Activated T-cell treated with anti-CD3 and anti-CD28 coated beads, Interleukin-2, amount 50 U/mL, for 48 hours (primary cell): ENCODE measurements at places on chromosomes 11 and 22.

DNA sequence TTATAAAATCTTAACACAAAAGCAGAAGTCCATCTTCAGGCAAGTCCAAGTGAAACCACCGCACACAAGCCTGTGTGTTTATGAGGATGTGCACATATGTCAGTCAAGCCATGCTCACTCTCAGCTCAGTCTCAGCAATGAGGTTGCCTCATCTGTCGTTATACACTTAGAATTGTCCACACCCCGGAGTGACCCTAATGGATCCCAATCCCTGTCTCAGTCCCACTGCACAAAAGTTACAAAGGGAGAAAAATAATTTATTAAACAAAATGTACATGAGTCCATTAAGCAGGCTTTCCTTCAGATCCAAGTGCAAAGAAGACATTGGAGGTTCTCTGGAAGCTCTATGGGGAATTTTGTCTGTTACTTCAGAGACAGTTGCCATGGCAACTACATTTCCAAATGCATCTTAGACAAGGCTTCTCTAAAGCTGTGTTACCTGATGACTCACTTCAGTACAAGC lies 24.4 kb downstream of the OR8B12 start:
- no peak for DNase-seq

- DNase-seq: no peak
Observed at GRCh38 chr11:118620529-118621070, 13.2 kb downstream of the PHLDB1 start.

DNA sequence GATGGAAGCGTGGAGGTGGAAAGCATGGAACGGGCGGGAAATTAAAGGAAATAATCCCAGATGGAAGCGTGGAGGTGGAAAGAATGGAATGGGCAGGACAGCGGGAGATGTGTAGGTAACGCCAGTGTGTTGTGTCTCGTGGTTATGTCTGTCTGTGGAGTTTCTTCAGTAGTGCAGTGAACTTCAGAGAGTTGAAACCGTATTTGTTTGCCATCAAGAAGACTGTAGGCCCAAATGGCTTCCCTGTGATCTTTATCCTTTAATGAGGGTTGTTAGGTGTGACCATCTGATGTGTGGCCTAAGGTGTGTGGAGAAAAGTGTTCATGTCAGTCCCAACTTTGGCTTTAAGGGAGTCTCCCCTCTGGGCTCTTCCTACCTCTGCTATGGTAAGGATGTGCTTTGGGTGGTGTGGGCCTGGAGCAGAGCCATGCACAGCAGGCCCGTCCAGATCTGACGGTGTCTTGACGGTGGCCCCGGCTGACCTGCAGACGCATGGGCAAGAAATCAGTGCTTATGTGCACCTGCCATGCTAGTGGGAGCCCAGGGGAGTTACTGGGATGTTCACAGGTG lies 39.6 kb downstream of the AP2A2 start:
- DNase-seq: no peak

- DNase-seq: peak; percentile 17
Observed at GRCh38 chr11:37946155-37946766, 1348.2 kb upstream of the RAG2 start.

DNA sequence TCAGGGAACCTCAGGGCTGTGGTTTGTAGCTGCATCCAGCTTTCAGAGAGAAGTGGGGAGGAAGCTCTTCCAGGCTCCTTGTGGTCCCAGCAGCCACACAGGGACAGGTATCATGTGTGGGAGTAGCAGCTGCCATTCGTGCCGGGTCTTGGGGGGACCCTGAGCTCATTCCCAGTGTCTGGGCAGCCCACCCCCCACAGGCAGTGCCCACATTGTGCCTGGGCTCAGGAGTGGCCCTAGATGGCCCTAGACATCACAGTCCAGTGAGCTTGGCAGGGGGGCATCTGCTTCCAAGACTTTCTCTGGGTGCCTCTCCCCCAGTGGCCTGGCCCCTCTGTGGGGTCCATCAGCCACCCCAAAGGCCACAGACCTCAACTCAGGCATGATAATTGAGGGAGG lies 619.7 kb downstream of the BRD1 start:
- no peak for DNase-seq

DNA sequence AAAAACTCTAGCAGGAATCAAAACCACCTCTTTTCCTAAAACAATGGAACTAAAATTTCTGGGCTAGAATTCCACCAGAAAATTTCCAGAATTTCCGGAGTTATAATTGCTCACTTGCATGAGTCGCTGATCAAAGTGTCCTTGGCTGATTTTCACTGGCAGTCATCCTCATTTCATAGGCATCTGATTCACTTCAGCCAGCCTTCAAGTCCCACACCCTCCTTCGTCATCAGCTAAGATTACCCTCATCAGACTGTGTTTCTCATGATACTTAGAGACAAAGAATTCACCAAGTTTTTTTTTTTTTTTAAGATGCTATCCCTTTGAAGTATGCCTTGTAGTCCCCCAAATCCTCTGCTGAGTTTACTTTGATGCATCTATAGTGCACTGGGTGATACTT lies 71.5 kb upstream of the RAB38 start:
- no peak for DNase-seq

DNA sequence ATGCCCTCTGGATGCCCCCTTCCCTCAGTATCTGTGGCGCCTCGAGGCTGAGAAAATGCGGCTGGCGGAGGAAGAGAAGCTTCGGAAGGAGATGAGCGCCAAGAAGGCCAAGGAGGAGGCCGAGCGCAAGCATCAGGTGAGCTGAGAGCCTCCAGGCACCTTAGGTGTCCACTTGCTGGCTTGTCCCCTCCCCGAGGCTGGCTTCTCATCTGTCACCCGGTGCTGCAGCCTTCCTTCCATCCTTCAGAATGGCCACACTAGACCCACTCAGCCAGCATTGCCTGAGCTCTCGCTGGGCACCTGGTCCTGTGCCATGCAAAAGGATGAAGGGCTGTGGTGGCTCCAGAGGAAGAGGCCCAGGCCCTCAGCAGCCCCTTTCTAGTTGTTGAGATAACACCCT lies 52.3 kb downstream of the MYO7A start:
- DNase-seq: no peak

- no peak for DNase-seq
Observed at GRCh38 chr11:2992997-2993325, 832 bp upstream of the NAP1L4 start.

DNA sequence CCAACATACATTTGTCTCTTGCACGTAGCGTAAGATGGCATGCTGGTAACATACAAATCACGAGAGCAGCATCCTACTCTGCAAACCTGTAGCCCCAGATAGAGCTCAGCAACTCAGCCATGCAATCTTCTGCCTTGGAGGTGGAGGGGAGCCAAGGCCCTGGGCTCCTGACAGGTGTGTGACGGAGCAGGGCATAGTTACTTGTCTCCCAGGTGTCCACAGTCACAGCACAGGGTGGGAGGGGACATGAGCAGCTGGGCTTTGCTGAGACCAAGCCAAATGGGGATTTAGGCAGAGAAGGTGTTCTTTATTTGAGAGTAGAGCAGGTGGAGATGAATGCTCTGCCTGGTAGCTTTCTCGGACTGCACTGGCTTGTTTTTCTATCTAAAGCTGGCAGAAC lies 111.7 kb downstream of the TEAD1 start:
- no peak for DNase-seq

- DNase-seq: no peak
Observed at GRCh38 chr22:25451480-25452114, 112.9 kb upstream of the GRK3 start.

- no peak for DNase-seq
Observed at GRCh38 chr11:65445101-65445603, 22.6 kb downstream of the NEAT1 start.

- DNase-seq: no peak
Observed at GRCh38 chr11:104402812-104403521, 239.0 kb upstream of the PDGFD start.

DNA sequence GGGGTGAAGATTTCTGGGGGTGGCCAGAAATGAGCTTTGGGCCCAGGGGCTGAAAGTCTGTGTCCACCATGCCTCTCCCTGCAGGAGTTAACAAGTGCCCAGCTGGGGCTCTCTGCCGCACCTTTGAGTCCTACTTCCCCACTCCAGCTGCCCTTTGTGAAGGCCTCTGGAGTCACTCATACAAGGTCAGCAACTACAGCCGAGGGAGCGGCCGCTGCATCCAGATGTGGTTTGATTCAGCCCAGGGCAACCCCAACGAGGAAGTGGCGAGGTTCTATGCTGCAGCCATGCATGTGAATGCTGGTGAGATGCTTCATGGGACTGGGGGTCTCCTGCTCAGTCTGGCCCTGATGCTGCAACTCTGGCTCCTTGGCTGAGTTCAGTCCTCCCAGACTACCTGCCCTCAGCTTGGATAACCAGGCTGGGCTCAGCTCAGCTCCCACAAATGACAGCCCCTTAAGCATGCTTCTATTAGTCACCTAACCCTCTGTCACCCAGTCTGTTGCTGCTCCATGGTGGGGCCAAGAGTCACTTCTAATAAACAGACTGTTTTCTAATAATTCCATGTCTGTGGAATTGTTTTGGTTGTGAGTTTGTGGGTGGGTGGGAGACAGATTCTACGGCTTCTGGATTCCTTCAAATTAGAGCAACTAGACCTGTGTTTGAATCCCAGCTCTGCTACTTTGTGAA lies 3.0 kb upstream of the INPPL1 start:
- DNase-seq: no peak

- DNase-seq: no peak
Observed at GRCh38 chr22:50180727-50181521, 4.8 kb upstream of the TRABD start.

DNA sequence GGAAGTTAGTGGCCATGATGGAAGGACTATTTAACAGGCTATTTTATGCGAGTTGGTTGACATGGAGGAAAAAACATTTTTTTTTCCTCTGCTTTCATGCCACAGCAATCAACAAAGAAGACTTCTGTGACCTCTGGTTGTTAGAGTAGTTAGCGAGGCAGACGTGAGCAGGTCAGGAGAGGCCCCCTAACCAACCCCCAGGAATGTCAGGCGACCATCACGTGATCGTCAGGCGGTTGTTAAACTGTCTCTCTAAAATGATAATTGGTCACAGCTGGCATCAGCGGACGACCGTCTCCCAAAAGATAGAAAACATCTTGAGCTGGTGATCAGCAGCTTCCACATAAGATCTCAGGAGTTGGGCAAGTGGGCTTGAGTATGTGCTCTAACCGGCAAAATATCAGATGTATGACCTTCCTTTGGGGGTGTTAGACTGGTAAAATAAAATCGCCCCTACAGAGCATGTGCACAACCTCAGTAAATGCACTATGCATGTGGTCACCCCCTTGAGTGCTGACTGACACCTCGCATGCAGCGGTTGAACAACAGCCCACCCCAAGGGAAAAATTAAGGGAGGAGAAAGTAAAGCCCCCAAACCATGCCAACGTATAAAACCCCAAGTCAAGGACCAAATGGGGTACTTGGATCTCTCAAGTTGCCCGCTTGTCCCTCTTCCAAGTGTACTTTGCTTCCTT lies 20.9 kb upstream of the NARS2 start:
- no peak for DNase-seq

DNA sequence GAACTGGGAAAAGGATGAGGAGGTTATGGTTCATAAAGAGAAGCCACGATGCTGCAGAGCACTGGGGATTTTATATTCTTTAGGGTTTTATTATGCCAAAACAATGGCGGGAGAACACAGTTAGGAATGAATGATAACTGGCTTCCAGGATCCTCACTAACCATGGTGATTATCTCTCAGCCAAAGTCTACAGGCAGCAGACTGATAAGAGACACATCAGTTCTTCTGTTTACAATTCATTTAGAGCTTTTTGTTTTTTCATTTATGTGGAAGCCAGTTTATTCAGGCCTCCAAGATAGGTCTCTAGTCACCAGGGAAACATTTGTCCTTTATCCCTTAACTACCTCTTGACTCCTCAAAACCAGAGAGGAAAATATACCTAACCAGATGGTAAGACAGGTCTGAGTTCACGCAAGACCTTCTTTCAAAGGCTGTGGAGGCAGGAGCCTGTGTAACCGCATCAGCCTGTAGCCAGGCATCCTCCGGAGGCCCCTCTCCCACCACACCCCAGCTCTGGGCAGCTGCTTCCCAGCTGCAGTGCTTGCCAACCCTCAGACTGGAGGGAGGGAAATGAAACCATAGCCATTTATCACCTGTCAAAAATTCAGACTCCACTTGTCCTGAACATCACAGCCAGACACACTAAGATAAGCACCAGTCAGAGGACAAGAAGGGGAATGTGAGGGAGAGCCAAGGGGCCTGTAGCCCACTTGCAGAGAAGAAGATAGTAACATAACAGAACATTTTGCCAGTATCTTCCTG lies 57.2 kb upstream of the FAM181B start:
- DNase-seq: no peak

GRCh38 chr11:77089004-77089545 lies 13.6 kb upstream of the OMP start:
- no peak for DNase-seq

DNA sequence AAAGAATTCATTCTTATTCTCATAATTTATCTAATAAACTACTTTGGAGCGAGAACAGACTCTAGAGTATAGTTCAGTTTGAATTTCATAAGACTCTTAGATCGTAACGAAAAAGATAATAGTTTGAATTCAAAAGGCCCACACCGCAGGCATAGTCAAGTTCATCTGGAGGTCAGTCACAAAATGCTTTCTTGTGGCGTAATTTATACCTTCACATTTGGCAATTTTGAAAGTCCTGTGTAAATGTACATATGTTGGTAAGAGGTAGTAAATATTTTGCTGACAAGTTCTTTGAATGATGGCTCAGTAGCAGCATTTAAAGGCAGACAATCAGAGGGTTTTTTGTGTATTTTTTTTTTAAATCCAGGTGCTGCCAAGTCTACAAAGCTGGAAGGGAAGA lies 88.1 kb downstream of the TEAD1 start:
- DNase-seq: no peak

GRCh38 chr22:32987081-32987631 lies 71.0 kb downstream of the SYN3 start:
- DNase-seq: no peak

- DNase-seq: no peak
Observed at GRCh38 chr11:77377734-77378133, 76.2 kb upstream of the GDPD4 start.

GRCh38 chr22:28547132-28547842 lies 132.4 kb downstream of the TTC28 start:
- DNase-seq: no peak

DNA sequence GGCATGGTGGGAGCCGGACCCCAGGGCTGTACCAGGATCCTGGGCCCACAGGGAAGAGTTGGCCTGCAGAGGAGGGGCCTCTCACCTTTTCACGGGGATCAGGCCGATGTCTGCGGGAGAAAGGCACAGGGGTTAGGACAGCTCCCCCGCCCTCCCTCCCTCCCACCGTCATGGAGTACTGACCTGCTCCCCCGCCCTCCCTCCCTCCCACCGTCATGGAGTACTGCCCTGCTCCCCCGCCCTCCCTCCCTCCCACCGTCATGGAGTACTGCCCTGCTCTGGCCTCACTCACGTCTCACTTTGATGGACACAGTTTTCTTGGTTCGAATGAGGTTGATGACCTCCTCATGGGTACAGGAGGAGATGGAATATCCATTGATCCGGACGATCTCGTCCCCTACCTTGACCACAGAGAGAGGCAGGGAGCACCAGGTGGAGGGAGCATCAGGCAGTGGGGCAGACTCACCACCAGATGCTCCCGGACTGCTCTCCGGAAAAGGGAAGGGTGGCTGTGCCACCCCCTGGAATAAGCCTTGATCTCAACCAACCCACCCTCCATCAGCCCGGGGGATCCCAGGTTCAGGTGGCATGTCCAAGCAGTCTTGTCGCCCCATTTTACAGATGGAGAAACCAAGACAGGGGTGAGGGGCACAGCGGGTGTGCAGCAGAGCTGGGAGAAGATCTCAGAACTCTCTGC lies 17.1 kb downstream of the USH1C start:
- no peak for DNase-seq
